ENCODE measurements at places on chromosomes 2 and 18. TPM values are rescaled to one million over a fixed set of nuclear protein-coding genes. Genes with fewer than 3 reads are reported as not detected.

DNA sequence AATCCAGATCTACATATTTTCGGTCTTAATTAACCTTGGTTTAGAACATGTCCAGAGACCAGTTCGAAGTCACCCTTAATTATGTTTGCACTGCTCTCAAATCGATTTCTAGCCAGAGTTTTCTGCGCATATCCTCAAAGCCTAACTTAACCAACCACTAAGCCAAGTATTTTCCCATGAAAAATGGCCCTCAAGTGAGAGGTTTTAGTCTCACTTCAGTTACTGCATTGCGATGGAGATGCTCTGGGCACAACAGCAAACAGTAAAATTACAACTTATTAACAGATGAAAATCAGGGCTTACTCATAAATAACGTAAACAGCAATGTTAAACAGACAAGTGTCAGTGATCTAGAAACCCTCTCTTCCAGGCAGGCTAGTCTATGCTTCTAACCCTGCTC is 4.5 kb downstream of the RTN4 start:
- DNase-seq: no peak

DNA sequence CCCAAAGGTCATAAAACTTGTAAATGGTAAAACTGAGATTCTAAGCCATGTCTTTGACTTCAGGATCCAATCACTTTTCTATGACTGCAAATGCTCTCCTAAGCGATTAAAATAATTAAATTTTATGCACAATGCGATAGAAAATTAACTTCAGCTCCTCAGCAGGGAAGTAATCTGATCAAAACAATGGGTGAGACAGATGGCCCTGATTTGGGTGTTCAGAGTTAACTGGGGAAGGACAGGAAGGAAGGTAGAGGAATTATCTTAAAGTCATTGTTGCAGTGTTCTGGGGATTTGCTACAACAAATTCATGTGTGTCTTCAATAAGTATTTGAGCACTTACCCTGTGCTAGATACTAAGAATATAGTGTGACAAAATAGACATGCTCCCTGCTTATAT is 446.0 kb upstream of the MEX3C start:
- no peak for DNase-seq

- no peak for DNase-seq
Measured at GRCh38 chr2:237092920-237093781, 7.5 kb downstream of the COPS8 start.

DNA sequence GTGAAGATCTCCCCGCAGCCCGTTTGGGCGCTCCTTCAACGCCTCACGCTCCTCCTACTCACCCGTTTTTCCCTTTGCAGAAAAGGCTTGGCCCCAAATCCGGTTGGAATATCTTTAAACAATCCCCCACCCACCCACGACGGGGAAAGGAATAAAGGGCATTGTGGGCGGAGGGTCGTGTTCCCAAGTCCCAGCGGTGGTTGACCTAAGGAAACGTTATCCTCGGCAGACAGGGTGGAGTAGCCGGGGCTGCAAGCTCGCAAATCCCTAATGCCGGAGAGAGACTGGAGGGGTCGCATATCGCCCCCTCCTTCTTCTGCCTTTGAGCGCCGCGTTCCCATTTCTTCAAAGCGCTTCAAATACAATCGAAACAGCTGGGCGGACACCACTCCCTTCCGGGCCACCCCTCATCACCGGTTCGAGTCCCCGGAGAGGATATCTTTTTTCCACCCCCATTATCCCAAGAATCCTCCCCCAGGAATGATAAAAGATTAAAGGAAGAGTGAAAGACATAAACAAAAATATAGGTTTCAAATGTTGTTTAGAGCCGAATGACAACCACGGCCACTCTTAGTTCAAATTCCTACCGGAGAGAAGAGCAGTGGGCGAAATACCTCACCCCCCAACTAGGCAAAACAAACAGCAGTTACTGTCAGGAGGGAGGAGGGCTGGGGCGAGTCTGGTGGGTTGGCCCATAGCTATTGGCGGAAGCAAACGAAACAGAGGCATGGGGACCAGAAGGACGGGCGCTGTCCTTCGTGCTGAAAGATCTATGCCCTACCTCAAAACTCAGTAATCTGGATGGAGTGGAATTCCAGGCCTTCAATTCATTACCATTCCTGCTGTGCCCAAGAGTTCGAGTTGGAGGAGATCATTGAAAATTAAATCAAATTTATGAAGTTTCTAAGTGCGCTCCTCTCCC is 2.8 kb upstream of the GAD1 start:
- no peak for DNase-seq

DNA sequence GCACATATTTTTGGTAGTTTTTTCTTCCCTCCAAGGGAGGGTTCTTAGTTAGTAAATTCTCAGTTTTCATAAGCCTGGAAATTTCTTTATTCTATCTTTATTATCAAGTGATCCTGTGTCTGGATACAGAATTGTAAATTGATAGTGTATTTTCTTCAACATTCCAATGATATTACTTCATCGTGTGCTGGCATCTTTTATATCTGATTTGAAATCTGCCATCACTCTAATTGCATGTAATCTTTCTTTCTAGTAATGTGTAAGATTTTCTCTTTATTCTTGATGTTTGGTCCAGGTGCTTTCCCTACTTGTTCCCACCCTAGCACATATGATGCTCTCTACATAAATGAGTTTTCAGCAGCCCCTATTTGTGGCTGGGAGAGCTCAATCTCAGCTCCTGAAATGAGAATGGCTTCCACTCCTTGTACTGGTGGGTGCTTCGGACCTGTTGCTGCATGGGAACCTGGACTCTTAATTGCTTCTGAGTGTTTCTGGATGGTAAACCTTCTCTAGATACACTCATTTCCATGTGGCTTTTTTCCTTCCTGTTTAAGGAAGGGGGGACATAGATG is 102.7 kb downstream of the SMIM21 start:
- no peak for DNase-seq

DNA sequence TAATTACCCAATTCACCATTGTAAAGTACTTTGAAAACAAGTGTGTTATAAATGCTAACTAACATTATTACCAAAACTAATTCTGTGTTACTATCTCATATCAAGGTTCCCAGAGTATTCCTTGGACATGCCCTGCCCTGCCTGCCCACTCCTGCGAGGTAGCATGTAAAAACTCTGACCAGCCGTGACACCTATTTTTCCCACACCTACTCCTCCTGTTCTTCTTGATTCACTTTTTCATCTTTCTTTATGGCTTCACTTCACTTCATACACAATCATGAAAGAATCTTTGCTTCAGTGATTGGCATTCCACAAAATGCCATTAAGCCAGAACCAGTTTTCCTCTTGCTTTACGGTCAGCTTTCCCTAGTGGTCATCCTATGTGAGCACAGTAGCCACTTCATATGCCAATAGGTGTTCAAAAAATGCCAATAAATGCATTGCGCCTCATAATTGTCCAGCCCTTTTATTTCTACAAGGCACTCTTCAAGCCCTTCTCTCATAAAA is 42.6 kb upstream of the SETBP1 start:
- DNase-seq: no peak

- no peak for DNase-seq
Measured at GRCh38 chr2:234061624-234062257, 11.2 kb downstream of the SPP2 start.

GRCh38 chr18:42086288-42086687 is 131.3 kb downstream of the PIK3C3 start:
- DNase-seq: no peak

DNA sequence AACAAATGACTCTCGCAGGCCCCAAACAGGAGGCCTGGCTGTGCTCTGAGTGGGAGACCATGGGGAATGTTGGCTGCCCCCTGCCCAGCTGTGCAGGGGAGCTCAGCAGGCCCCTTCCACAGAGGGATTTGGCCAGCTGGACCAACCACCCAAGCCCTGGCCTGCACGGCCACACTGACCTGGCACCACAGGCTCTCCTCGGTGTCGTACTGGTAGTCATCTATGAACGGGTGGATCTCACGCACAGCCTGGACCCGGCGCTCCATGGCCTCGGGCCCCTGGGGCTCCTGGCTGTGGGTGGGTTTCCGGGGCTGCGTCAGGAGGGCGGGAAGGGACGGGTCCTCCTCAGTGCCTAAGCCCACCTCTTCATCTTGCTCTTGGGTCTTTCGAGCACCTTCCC is 74.5 kb downstream of the POLR1A start:
- DNase-seq: no peak

DNA sequence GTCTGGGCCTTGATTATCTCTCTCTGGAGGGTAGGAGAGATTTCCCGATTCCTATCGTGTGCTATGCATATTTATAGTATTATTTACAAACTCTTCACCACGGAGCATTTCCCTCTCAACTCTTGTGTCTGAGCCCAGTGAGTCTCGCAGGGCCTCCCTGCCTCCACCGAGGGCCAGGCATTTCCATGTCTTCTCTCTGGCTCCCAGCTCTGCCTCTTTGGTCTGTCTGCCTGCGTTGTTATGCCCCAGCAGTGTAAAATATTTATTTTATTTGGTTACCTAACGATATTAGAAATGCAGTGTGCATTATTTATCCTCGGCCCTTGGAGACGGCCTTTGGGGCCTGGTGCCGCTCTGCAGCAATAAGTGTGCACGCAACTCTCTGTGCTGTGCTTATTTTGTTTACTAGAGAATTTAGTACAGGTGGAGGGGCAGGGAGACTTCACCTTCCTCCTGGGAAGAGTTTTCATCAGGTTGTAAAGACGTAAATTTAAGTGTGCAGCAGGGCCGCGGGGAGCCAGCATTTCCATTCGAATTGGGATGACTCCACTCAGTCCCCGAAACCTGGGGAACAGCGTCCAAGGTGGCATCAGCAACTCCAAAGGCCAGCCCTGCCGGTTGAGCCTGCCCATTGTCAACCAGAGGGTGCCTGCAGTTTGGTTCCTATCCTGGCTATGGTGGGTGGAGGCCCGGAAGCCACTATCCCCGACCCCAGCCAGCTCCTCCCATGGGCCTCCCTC is 100.2 kb downstream of the PTGR3 start:
- DNase-seq: no peak

DNA sequence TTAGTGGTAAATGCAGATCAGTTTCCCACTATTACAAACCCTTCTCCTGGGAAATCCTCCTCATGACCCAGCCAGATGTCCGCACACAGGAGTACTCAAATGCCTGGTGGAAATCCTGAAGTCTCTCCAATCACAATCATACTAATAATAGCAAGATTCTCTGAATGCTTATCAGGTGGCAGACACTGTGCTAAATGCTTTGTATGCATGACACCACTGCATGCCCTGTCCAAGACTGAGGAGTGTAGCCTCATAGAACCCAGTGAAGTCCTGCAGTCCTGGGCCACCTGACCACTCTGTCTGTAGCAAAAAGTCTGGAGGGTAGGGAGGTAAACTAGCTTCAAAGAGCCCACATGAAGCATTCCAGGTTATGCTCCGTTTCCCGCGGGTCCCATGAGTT is 434.8 kb upstream of the CHST9 start:
- DNase-seq: no peak

- DNase-seq: no peak
Measured at GRCh38 chr2:27191070-27191829, 20.6 kb upstream of the ATRAID start.

- DNase-seq: no peak
Measured at GRCh38 chr2:232653441-232653840, 20.0 kb downstream of the EFHD1 start.

DNA sequence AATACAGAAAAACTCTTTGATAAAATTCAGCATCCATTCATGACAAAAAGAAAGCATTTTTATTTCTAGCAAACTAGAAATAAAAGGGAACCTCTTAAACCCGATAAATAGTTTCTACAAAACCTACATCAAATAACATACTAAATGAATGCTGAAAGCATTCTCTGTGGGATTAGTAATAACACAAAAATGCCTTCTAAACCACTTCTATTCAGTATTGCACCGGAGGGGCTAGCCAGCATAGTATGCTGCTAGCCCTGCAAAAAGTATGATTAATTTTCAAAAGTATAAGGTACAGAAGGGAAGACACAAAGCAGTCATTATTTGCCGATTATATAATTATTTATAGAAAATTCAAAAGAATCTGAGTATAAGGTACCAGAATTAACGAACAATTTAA is 145.2 kb downstream of the DTNB start:
- DNase-seq: no peak

- DNase-seq: no peak
Measured at GRCh38 chr2:182038576-182038975, 52.9 kb downstream of the PPP1R1C start.

GRCh38 chr2:153971250-153971649 is 99.5 kb downstream of the GALNT13 start:
- DNase-seq: no peak

- no peak for DNase-seq
Measured at GRCh38 chr2:237096911-237097310, 11.2 kb downstream of the COPS8 start.

- DNase-seq: no peak
Measured at GRCh38 chr2:152319822-152320570, 15.0 kb upstream of the FMNL2 start.

GRCh38 chr18:61870151-61870550 is 22.7 kb downstream of the RNF152 start:
- DNase-seq: peak; percentile 19

GRCh38 chr2:237202288-237203030 is 116.8 kb downstream of the COPS8 start:
- DNase-seq: no peak

DNA sequence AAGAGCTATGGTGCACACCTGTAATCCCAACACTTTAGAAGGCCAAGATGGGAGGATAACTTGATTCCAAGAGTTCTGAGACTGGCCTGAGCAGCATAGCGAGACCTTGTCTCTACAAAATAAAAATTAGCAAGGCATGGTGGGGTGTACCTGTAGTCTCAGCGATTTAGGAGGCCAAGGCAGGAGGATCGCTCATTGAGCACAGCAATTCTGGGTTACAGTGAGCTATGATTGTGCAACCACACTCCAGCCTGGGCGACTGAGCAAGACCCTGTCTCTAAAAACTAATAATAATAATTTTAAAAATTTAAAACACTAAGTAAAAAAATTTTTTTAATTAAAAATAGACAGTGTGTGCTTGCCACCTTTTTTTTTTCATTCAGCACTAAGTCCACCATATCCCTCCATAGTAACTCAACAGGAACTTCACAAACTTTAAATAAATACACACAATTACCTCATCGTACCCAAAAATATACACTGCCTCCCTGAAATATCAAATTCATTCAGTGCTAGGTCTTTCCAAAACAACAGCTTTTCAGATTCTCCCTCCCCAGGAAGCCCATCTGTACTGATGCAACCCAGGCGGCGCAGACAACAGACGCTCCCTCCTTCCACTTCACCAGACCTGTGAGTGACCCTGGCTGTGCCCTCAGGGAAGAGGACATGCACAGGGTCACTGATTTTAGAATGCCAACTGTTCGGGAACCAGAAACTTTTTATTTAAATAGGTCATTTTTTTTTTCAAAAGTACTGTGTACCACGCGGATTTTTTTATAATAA is 29.6 kb downstream of the FAM168B start:
- no peak for DNase-seq

GRCh38 chr2:4900861-4901770 is 791.1 kb upstream of the SOX11 start:
- DNase-seq: peak; percentile 58

The ATF2 gene
- polyA plus RNA-seq: 73.9 TPM

The HRH4 gene
- polyA plus RNA-seq: 0.10 TPM

The CCDC93 gene
- polyA plus RNA-seq: 47.5 TPM

The HNMT gene
- 98.9 TPM for polyA plus RNA-seq

The DPP4 gene
- polyA plus RNA-seq: 51.1 TPM

The IL37 gene
- polyA plus RNA-seq: 0.26 TPM

The KCNE4 gene
- polyA plus RNA-seq: 5.5 TPM

The CRYBA2 gene
- 0.22 TPM for polyA plus RNA-seq
